ENCODE measurements at places on chromosomes 11 and 22.

DNA sequence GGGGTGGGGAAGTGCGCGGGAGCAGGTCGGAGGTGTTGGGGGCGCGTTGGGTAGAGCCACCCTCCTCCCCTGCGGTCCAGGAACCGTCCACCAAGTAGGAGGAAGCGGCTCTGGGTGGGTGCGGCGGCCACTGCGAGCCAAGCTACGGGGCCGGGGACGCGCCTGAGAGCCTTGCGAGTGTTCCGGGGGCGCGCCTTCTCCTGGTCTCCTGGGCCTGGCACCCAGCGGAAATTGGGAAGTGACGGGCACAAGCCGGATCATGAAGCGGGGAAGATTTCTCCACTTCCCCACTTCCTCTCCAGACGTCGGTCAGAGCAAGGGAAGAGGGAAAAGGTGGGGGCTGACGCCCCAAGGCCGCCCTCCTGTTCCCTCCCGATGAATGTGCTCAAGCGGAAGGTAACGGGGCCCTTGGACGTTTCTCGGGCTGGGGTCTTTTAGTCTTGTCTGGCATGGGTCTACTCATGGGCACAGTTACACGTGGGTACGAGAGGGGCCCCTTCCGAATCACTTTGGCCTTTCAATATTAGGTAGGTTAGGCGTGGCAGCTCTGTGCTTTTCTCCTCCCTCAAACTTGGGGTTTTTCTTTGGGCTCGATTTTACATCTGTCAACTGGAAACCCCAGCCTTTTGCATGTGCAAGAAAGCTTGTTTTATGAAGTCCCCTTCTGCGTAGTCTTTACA is 865 bp downstream of the RBM14 start:
- DNase-seq = no peak

DNA sequence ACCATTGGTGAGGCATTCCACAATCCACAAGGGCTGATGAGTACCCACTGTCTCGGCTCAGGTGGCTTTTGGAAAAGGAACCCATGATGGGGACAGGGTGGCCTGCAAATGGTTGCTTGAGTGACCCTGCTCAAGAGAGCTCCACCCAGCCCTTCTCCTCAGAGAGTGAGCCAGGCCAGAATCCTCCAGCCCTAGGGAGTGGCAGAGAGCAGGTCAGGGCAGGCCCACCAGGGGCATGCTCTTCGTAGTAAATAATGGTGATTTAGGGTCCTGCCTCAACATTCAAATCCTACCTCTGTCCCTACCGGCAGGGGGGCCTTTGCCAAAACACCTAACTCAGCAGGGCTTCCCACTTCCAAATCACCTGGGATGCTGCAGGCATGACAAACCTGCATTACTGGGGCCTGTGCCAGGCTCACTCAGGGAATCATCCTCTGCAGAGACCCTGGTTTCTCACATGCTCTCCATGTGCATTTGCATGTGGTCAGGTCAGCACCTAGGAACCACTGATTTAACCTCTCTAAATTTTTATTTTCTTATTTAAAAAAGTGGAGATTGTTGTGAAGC is 17.3 kb upstream of the TP53I11 start:
- no peak for DNase-seq

- no peak for DNase-seq
Observed at GRCh38 chr11:12239804-12240371, 129.5 kb downstream of the MICAL2 start.

GRCh38 chr11:78000193-78000592 is 5.7 kb upstream of the INTS4 start:
- DNase-seq = peak; percentile 51

- no peak for DNase-seq
Observed at GRCh38 chr11:66118847-66119246, 48.8 kb downstream of the PACS1 start.

DNA sequence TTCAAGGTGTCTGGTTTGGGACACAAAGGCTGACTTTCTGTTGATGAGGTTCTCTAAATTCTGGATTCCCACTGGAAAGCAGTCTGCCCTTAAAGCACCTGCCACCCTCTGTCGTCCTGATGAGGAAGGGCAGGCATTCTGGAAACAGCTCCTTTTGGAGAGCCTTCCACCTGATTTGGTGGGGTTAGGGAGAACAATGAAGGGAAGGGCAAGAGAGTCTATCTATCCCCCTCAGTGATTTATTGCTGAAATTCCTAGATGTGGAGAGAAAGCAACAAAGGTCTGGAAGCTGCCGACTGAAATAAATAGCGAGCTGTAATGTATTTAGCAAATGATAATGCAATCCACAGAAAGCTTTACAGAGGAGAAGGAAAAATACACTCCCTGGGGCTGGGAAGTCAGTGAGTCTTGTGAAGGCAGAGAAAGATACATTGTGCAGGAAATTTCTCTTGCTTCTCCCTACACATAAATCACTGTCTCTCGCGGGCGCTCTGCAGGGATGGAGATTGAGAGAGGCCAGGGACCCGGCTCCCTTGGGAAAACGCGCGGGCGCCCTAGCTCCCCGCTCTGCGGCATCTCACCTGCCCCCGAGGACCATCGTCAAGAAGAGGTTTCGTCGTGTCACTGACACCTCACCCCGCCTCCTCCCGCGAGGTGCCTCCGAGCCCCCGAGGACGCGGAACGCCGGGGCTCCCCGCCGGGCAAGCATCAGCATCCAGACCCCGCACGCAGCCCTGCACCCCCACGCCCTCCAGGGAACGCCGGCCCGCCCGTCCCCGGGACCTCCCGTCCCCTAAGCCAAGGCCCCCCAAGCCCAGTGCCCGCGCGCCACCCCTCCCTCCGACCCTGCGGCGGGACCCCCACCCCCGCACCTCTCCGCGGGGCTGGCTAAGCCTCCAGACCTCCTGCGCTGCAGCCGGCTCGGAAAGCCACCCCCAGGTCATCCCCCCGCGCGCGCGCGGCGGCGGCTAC is 673 bp downstream of the CDON start:
- DNase-seq = peak; percentile 4

DNA sequence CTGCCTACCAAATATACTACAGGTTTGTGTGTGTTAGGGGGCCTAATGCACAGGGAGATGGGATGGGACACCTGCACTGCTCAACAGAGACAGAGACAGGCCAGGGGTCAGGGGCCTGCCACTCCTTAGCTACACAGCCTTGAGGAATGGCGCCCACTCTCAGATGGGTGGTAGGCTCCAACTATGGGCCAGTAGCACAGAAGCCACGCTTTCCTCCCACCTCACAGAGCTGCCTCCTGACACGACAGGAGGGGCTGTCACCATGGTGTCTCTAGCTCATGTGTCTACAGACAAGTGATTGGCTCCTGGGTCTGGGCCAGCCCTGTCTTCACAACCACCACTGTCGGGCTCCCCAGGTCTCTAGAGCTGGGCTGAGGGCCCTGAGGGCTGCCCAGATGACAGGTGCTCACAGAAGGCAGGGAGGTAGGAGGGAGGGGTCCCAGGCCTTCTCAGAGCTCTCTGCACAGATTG is 81.8 kb downstream of the DGCR2 start:
- DNase-seq = no peak

- DNase-seq = no peak
Observed at GRCh38 chr22:47295226-47295901, 532.9 kb downstream of the TBC1D22A start.

- no peak for DNase-seq
Observed at GRCh38 chr11:77771135-77771534, 49.4 kb downstream of the RSF1 start.

- DNase-seq = no peak
Observed at GRCh38 chr11:2818503-2818902, 67.1 kb downstream of the CDKN1C start.

Measured in CD4-positive, CD25-positive, alpha-beta regulatory T cell (primary cell).